ENCODE measurements at places on chromosomes 2 and 18.

- DNase-seq: no peak
Observed at GRCh38 chr2:144431998-144432397, 87.9 kb downstream of the ZEB2 start.

DNA sequence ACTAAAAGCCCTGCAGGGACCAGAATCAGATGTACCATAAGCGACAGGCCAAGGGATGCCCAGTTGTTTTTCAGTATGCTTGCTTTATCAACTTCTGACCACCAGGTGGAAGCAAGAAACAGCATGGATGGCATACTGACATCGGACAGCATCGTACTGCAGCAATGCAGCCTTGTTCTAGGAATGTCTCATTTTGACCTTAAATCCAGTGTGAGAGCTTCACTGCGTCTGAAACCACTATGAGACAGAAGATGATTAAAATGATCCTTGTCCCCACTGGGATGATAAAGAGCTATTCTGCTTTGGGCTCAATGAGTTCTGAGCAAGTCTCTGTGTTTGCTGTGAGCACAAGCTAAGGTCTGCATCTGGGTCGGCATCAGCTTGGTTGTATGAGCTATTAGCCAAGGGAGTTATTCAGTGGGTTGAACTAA lies 54.3 kb downstream of the CDK15 start:
- peak; percentile 76 for DNase-seq

GRCh38 chr18:37218022-37218590 lies 347.5 kb downstream of the CELF4 start:
- DNase-seq: peak; percentile 85

GRCh38 chr2:174776223-174776622 lies 12.0 kb upstream of the CHRNA1 start:
- DNase-seq: no peak

- DNase-seq: no peak
Observed at GRCh38 chr2:175709248-175709647, 292.8 kb downstream of the LNPK start.

GRCh38 chr2:47249157-47249900 lies 94.2 kb upstream of the STPG4 start:
- no peak for DNase-seq

- no peak for DNase-seq
Observed at GRCh38 chr2:26612522-26613240, 28.5 kb downstream of the CIB4 start.

GRCh38 chr2:176189681-176190641 lies 1.5 kb downstream of the HOXD1 start:
- DNase-seq: no peak

DNA sequence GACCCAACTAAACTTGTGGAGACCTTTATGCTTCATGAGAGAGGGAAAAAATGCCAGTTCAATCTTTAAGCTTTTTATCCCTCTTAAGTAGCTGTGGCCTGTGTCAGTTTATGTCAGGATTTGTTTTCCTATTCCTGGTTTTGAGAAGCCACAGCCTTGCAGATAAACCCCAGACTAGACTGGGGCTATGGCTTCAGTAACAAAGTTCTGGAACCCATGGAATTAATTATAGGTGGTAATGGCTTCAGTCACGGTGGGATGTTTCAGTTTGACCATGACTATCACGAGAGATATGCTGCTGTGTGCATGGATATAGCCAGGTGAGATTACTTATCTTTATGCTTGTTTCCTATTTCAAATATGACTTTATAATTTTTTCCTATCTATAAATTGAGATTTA lies 134.8 kb downstream of the RAPGEF4 start:
- DNase-seq: no peak

GRCh38 chr2:69213201-69213600 lies 173.8 kb downstream of the GFPT1 start:
- DNase-seq: no peak

DNA sequence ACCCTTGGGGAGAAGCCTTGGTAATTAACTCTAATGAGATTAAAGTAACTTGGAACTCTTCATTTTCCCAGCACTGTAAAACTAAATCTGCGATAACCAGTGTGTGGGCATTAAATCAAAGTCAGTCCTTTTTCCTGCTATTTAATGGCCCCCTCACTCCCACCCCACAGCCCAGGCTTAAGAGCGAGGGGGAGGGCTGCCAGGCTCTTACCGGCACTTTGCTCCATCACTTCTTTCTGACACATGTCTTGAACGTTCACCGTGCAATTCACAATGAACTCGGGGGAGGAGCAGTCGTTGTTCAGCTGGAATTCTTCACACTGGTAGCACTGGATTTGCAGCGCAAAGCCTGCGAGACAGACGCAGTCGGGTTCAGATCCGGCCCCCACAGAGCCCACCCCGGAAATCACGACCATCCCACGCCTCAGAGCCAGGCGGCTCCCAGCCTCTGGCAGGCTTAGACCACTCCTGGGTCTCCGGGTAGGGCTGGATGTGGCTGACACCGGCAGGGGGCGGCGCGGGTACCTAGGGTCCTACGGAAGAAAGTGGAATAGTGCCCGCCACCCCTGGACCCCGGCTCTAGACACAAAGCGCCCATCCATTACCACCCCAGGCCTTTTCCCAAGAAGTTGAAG lies 1.7 kb downstream of the LYPD1 start:
- no peak for DNase-seq

- peak; percentile 25 for DNase-seq
Observed at GRCh38 chr2:233832869-233833311, 21.4 kb downstream of the HJURP start.

- DNase-seq: no peak
Observed at GRCh38 chr2:241351640-241352031, 4.4 kb upstream of the FARP2 start.

- no peak for DNase-seq
Observed at GRCh38 chr18:36558234-36558633, 260.7 kb downstream of the FHOD3 start.

- DNase-seq: no peak
Observed at GRCh38 chr2:43052944-43053306, 173.5 kb downstream of the ZFP36L2 start.

GRCh38 chr2:1922402-1923025 lies 178.2 kb upstream of the PXDN start:
- no peak for DNase-seq

GRCh38 chr2:134361648-134362047 lies 107.8 kb downstream of the MGAT5 start:
- no peak for DNase-seq

DNA sequence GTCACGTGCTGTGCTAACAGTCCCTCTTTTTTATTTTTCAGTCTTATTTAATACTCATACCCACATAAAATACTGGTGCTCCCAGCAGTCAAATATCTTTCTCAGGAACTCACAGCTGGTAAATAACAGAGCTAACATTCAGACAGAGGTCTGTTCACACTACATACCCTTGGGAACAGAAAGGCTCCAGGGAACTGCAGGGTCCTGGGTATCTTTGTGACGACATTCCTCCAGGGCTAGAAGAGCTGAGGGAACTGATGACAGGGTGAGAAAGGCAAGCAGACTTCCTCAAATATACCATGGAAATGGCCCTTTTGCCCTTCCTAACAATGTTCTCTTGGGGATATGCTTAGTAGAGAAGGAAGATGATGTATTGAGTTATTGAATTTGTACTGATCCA lies 19.3 kb downstream of the PDE6D start:
- DNase-seq: no peak

- no peak for DNase-seq
Observed at GRCh38 chr2:195756218-195756942, 99.4 kb downstream of the SLC39A10 start.

GRCh38 chr2:45856391-45857274 lies 205.2 kb downstream of the PRKCE start:
- DNase-seq: no peak

DNA sequence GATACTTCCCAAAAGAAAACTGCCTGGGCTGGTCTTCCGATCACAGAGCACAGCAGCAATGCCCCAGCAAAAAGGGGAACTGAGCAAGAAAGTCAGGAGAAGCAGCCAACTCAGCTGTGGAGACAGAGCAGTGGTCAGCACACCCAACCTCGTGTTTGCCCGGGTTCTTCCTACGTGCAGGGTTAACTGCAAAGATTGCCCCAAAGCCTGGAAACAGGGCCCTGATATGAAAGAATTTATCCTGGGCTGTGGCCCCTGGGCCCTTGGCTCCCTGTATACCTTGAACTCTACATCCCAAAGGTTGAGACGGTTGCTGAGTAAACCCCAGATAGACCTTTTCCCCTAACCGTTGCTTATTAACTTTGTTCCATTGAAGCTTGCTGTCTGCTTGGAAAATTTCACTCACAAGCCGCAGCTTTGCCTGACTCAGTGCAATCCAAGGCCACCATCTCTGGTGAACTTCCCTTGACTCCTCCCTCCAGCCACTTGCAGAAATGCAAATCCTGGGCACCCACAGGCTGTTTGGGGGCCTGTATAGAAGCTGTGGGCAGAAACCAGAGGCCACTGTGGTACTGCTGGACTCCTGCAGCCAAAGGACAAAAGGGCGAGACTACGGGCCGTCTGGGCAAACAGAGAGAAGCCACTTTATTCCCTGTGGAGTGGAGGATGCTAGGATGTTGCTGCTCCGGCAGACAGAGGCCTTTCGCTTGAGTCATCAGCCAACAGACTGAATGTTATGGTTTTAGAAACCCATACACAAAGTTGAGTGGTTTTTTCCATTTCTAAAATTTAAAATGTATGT lies 18.2 kb downstream of the NRP2 start:
- DNase-seq: no peak

DNA sequence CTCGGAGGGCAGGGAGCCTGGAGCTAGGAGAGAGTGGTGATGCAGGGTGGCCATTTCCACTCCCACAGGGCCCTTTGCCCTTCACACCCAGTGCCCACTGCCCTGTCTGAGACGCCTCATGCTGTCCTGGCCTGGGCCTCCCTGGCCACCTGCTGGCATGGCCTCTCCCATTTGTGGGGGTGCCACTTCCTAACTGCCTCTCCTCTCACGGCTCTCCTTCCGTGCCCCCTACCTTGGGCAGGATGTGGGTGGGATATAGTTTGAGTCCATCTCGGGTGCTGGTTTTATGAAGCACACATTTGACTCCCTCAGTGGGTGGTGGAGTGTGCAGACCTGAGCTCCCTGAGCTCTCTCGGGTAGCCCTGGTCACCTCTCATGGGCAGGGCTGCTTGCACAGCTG lies 46.0 kb downstream of the DGKD start:
- DNase-seq: no peak

DNA sequence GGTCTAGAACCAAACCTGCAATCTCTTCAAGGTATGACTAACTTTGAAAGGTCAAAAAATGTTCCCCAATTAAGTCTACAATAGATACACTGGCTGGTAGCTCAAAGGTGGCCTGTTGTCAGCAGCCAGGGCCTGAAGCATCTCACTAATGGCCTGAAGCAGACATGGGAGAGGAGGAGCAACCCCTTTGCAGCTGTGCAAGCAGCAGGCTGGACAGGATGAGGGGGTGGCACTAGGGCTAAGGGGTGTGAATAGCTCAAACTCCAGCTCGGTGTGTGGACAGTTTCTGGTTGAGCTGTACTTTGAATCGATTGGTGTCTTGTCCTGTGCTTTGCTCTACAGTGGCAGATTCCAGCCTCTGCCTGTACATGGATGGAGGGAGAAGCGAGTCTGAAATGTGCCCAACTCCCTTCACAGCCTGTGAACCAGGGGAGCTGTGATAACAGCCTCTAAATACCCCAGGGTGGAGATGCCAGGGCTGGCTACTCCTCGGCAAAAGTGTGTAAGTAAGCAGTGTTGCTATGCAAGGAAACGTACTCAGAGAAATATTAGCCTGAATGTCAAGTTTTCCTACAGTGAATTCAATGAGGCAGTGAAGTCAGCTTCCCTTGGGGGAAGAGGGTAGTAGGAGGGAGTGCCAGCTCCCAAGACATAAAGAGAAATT lies 34.7 kb upstream of the DTNB start:
- DNase-seq: no peak

DNA sequence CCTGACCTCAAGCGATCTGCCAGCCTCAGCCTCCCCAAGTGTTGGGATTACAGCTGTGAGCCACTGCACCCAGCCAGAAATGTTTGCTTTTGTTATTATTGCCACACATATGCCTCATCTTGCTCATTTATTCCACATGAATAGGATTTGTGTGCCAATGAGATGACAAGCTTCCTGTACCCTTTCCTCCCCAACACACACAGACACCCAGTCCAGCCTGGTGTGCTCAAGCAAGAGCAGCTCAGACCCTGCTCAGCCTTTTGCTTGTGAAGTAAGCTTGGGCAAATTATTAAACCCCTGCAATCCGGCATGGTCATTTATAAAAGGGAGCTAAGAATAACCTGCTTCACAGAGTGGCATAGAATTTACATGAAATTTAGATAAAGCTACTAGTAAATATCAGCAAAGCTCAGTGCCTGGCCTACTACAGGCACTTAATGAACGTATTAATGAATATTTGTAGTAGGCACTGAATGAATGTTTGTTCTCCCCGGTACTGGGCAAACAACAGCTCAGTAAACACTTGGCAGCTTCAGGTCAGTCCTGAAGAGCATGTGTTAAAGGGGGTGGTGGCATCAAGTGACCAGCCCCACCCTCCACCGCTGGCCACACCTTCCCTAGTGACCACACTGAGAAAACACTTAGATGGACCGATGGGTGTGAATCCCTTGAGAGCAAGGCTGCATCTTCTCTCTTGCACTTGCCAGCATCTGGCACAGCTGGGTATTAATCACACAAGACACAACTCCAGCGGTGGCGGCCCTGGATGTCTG lies 280.2 kb downstream of the SRBD1 start:
- no peak for DNase-seq

GRCh38 chr2:62947403-62947802 lies 103.2 kb upstream of the OTX1 start:
- DNase-seq: no peak

- no peak for DNase-seq
Observed at GRCh38 chr2:171404719-171405118, 29.1 kb downstream of the METTL8 start.

- DNase-seq: no peak
Observed at GRCh38 chr2:56148825-56149224, 35.0 kb upstream of the CCDC85A start.

- DNase-seq: no peak
Observed at GRCh38 chr2:24722141-24722790, 70.9 kb downstream of the PTRHD1 start.

DNA sequence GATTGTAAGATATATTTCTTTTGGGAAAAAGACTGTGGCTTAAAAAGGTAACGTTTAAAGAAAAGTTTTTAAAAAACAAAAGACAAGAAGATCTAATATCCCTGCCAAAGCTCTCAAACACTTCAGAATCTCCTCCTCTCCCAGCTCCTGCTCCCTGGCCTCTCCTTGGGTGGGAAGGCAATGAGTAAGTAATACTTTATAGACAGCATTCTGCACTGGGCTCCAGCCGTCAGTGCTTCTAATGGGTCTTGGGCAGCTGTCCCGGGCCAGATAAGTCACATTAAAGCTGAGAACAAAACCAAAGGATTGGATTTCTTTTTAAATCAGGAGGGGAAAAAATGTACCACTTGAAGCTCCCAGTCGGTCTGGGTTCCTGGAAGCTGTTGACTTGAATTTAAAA lies 133.7 kb downstream of the ALPK2 start:
- DNase-seq: no peak

DNA sequence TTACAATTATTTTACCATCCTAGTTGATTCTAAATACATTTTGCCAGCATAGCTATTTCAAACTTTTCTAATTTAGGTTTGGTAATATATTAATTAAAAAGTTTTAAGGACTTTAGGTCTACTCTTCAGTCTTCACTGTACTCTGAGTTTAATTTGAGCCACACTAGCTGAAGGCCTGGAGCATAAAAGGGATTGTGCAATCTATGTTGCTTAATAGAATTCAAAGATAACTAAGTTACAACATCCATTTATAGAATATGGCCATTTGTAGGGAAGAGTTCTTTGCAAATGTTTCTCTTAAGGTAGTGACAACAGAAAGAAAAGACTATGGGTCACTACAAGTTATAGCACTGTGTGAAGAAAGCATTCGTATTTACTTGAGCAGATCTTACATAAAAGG lies 702.2 kb upstream of the NRXN1 start:
- no peak for DNase-seq
